ENCODE measurements at places on chromosomes 12 and 14.
A peak's percentile ranks its signal among the peaks of the same experiment; 100 is the strongest.

GRCh38 chr14:76936483-76936882 is 92.0 kb downstream of the IRF2BPL start:
- DNase-seq = no peak

DNA sequence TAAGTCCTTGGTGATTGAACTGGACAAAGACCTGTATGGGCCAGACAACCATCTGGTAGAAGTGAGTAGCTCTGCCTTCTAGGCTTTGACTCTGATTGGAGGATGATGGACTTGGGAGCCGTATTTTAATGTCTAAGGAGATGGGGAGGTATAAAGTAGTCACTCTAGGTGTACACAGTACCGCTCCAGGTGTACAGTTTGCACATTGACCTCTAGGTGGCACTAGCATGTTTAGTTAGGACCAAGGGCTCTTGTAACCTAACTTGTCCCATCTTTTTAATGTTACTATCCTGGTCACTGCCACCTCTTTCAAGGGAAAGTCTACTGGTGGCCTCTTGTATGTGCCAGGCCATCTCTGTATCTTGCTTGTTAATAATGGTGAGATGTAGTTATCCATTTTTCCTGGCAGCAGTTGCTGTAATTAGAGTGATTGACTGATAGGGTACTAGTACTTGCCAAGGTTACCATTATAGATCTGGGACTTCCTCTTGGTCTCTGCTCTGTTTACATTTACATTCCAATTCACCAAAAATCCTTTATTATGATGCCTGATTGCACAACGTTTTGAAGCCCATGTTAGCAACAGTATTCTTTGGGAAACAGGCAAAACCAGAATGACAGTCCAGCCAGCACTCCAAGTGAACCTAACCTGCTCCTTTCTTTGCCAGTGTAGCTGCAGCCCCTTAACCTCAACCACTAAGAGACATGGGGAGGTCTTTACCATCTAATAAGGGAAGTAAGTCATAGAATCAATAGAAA is 3.6 kb downstream of the SMARCD1 start:
- DNase-seq = peak; percentile 26

GRCh38 chr14:23327947-23328744 is 6.9 kb downstream of the PABPN1 start:
- peak; percentile 65 for DNase-seq

GRCh38 chr12:78439666-78440065 is 424.9 kb upstream of the SYT1 start:
- DNase-seq = no peak

DNA sequence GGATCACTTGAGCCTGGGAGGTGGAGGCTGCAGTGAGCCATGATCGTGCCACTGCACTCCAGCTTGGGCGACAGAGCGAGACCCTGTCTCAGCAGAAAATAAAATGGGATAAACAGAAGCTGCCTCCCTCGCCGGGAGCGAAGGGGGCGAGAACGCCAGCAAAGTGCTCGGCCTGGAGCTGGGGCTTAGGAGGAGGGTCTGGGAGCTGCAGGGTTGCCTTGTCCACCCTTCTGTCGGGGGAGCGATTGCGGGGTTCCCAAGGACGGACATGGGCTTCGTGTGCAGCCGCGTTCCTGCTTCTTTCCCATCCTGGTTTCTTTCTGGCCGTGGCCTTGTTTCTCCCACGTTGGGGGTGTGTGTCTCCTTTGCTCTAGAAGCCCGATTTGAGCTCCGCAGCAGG is 27.9 kb upstream of the MLXIP start:
- DNase-seq = no peak

GRCh38 chr12:53985994-53986685 is 1.2 kb downstream of the HOXC10 start:
- no peak for DNase-seq

DNA sequence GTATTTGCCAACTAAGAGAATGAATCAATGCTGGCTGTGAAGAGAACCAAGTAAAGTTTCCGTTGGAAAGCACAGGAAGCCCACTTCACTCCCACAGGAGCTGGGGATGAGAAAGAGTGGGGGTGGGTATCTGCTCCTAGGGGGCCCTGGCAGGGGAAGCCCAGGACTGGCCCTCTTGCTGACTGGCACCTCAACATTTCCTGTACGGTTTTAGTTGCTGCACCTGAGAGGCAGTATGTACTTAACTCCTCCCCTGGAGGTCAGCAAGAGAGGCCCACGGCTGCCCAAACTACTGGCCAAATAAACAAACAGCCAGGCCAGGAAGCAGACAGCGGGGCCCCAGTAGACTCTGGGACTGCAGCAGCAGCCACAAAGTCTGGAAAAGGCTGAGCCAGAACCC is 33.8 kb upstream of the VWF start:
- no peak for DNase-seq

DNA sequence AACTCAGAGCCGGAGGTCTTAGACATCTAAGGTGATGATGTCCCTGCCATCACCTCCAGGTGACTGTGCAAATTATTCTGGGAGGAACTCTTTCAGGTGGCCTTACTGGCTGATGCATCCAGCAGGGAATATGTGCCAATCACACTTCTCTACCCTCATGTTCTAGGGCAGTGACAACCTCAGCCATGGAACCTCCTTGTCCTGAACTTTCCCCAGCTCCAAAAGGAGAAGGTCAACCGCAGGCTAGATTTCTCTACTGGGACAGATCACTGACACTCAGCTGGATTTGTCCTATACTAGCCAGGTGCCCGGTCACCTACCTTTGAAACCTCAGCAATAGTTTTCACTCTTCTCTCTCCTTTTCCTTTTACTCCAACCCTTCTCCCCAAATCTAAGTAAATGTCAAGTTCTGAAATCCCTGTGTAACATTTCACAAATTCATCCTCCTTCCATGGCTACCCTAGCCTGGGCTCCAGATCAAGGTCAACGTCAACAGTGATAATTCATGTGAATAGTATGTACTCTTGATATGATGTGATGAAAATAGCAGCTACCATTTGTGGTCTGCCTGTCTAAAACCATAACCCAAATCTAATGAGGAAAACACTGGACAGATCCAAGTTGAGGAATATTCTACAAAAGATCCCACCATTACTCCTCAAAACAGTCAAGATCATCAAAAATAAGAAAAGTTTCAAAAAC is 115.0 kb upstream of the EGLN3 start:
- DNase-seq = no peak

- no peak for DNase-seq
Measured at GRCh38 chr12:52210186-52210924, 18.5 kb upstream of the KRT80 start.

DNA sequence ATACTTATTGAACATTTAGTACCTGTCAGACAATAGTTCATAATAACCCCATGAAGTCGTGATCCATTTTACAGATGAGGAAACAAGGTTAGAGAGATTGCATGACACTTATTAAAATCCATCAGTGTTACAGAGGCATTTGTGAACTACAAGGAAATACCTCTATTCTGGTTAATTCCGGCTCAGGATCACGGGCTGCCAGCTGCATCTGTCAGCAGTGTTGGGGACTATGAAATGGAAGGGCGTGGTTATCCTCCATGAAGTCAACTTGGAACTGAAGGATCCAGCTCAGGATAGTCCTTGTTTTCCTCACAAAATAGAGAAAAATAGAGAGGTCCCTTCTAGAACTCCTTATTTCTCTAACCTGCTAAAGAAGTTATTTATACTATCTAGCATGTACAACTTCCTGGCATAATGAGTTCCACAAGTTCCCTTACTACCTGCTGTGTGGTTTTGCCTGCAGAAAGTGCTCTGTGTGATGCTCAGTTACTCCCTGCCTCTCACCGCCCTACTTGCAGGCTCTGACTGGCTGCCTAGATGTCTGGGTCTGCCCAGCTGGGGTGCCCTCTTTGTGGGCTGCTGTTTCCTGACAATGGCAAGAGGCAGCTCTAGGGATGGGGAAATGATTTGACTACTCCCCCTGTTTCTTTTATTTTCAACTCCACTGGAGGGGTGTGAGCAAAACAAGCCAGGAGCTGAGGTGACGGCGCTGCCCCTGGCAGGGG is 36.8 kb downstream of the PLXNC1 start:
- DNase-seq = no peak

- DNase-seq = no peak
Measured at GRCh38 chr12:106740818-106741217, 33.7 kb upstream of the RIC8B start.

- DNase-seq = no peak
Measured at GRCh38 chr12:125185311-125185739, 120.1 kb downstream of the AACS start.

GRCh38 chr12:894226-894625 is 55.3 kb downstream of the RAD52 start:
- DNase-seq = no peak

GRCh38 chr12:65099182-65099581 is 21.9 kb downstream of the WIF1 start:
- no peak for DNase-seq

GRCh38 chr12:115574826-115575225 is 702.7 kb downstream of the MED13L start:
- no peak for DNase-seq

GRCh38 chr14:76677534-76678145 is 83.6 kb upstream of the VASH1 start:
- DNase-seq = no peak
